ENCODE measurements at places on chromosomes 11 and 22.
A peak's percentile ranks its signal among the peaks of the same experiment; 100 is the strongest.

DNA sequence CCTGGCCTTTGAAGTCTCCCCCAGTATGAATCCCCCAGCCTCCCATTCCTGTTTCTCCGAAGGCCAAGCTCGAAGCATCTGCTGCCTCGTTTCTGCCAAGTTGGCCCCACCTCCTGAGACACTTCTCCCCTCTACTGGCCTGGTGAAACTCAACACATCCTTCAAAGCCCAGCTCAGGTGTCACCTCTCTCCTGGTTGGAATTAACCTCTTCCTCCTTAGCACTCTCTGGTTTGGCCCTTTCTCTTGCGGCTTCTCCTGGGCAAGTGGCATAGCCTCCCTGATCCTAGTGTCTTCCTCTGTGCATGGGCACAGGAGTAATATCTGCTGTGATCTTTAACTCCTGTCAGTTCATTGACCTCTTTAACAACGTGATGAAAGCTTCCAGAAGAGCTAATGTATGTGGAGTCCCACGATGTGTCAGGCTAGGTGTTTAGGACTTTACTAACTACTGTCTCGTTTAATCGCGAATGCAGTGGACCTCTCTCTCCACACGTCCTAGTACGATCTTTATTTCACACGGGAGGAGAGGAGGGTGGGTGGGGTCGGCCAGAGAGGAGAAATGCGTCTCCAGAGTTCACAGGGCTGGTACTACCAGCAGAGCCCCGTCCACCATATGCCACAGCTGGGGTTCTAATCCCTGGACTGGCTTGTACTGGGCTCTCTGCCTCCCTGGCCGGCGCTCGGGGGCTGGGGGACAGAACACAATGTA is 826 bp upstream of the PTPRJ start:
- no peak for DNase-seq

DNA sequence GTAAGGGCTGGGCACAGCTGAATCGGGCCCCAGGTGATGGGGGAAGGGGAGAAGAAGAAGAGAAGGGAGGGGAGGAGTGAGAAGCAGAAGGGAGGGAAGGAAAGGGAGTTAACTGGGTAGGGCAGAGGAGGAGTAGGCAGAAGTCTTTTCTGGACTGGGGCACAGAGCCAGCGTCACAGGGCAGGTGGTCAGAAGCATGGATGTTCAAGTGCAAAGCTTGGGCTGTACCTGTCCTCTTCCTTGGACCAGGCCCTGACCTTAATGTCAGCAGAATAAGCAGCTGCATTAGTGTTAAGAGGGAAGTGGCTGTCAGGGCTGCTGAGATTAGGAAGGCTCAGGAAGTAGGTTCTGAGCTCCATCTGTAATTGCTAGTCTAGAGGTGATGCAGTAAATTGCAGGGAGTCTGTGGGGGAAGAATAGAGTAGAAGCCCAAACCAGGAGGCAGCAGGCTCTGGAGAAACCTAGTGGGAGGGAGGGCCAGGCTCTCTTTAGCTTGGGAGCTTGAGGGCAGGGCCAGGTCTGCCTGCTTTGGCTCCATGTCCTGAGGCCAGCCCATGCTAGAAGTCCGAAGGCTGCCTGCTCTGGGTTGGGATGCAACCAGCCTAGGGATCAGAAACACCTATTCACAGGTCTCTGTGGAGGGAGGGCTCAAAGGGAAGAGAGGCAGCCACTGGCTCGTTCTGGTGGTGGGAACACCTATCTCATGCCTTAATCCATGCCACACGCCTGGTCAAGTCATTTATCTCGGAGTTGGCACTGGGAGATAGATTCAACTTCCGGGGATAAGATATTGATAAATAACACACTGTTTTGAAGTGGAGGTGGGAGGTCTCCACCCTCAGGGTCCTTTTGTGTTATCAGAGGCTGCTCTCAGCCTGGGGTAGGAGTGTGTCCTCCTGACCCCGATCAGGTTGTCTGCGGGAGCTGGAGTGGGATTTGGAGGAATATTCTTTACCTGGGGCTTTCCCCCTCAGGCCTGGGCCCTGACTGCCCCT is 1.7 kb upstream of the UCP3 start:
- no peak for DNase-seq

DNA sequence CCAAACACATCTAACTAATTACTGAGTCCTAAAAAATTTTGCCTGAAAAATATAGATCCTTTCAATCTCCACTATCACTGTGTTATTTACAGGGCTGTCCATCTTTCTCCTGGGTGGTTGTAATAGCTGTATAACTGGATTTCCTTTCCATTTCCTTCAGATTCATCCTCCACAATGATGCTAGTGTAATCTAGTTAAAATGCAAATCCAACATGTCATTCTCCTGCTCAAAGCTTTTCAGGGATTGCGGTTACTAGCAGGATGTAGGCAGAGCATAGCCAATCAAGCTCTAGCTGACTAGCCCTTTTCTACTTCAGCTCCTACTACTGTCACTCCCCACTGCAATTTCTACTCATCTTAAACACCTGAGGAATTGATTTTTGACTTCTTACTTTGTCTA is 283.0 kb downstream of the RAB38 start:
- no peak for DNase-seq

DNA sequence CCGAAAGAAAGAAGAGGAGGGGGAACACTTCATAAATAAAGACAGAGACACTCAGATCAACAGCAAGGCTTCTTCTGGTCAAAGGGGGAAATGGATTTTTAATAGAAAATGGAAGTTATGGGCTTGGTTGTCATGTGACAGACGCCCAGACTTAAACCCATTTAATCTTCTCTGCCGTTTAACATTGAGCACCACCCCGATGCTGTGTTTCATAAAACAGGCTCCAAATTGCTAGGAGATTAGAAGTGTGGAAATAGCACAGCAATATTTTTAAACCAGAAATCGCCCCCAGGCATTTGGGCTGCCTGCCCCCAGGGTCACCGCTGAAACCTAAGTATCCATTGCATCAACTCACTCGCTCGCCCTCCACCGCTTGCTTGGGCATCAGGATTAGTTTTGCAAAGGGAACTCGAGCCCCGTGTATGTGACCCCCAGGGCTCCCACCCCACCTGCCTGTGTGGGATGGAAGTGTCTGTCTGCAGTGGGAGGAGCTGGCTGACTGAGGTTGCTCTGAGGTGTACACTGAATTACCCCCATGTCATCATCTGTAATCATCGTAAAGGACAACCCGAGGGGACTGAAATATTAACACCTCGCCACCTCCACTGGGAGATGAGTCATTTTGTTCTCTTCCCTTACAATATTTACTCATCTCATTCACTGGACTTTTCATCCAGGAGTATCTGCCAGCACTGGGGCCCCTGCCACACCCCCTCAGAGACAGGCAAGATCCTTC is 10.7 kb downstream of the DSCAML1 start:
- DNase-seq = no peak

DNA sequence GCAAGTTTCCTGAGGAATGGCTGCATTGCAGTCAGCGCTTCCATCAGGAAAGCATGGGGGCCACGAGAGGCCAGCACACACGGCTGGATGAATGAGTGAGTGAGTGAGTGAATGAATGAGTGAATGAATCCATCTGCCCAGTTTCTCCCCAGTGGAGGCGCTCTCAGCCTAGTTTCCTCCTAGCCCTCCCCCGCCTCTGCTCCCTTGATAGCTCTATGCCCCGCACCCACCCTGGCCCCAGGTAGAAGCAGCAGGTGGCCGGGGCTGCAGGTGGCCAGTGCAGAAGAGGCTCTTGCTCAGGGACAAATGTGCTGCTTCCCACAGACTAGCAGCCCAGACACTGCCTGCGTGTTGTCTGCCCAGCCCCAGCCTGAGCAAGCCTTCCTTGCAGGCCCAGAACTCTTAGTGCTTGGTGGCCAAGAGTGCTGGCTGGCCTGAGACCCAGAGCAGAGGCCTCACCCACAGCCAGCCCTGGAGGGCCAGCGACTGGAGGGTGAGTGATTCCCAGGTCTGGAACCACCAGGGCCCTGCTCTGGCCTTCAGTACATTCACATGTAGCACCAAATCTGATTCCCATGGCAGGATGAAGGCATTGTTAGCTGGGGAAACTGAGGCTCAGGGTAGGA is 31.1 kb upstream of the PDGFB start:
- DNase-seq = no peak

DNA sequence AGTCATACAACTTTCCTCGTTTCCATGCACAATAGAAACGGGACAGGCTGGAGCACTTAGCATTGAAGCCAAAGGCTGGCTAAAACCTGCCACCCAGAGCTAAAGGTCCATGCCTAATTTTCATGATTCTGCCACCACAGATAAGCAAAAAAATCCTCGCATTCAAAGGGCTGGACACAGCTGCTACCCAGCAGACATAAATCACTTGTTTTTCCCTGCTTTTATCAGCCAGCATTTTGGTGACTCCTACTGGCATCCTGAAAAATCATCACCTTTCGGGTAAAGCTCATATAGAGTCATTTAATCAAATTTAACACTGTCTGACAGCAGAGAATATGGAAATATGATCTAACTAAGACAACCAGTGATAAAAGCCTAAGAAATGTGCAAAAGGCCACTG is 37.9 kb downstream of the ALG9 start:
- DNase-seq = no peak

- DNase-seq = no peak
Observed at GRCh38 chr11:107268977-107269376, 188.6 kb downstream of the CWF19L2 start.

DNA sequence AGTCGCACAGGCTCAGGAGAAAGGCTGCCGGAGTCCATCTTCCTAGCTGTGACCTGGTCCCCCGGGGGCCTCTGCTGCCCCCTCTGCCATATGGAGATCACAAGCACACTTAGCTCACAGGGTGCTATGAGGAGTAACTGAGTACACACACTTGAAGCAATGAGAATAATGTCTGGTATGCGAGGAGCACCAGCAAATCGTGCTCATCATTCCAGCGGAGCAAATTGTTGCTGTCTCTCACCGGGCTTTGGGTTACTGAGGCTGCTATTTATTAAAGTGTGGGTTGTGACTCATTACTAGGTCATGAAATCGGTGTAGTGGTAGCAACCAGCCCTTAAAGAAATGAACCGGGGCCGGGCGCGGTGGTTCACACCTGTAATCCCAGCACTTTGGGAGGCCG is 48.1 kb upstream of the EIF3D start:
- peak; percentile 75 for DNase-seq

GRCh38 chr11:94910779-94911178 is 62.6 kb downstream of the CWC15 start:
- DNase-seq = no peak

GRCh38 chr11:78641541-78641940 is 66.9 kb upstream of the NARS2 start:
- DNase-seq = no peak

- DNase-seq = no peak
Observed at GRCh38 chr22:23609983-23610781, 21.9 kb downstream of the DRICH1 start.

DNA sequence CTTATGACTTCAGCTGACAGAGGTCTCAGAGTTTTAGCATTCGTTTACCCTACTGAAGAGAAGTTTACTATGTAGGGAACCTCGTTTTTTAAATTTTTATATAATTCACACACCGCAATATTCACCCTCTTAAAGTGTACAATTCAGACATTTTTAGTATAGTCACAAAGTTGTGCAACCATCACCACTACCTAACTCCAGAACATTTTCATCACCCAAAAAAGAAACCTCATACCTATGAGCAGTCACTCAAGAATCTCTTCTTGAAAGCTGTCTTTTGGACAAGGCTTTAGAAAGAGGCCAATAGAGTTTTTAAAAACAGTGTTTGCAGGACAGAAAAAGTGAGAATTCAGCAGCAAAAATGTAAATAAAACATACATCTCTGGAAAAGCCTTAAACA is 39.5 kb upstream of the CLNS1A start:
- DNase-seq = no peak

DNA sequence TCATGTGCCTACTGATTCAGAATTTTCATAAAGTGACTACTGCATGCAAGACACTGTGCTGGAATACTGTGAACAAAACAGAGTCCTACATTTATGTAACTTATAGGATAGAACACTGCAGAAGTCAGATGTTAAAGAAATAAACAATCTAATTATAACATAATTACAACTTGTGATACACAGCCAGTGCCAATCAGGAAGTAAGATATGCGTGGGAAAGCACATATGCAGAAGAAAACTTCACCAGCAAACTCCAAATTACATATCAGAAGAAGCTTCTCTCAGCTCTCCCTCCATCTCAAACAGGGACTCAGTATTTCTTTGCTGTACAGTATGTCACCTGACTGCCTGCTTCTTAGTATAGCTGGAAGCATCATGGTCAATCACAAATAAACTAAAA is 37.4 kb downstream of the PAK1 start:
- no peak for DNase-seq

DNA sequence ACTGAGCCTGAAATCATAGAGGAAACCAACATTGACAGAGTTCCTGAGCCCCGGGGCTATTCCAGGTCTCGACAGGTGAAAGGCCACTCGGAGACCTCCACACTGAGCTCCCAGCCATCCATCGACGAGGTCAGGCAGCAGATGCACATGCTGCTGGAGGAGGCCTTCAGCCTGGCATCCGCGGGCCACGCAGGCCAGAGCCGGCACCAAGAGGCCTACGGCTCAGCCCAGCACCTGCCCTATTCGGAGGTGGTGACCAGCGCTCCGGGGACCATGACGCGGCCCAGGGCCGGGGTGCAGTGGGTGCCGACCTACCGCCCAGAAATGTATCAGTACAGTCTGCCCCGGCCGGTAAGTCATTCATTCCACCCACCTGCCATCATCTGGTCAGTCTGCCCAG is 54.9 kb downstream of the C11orf91 start:
- no peak for DNase-seq

GRCh38 chr11:8011981-8012444 is 24.9 kb downstream of the EIF3F start:
- peak; percentile 59 for DNase-seq

- DNase-seq = no peak
Observed at GRCh38 chr11:70124321-70125000, 46.3 kb downstream of the ANO1 start.

- DNase-seq = no peak
Observed at GRCh38 chr11:73872749-73873357, 3.8 kb downstream of the COA4 start.

- no peak for DNase-seq
Observed at GRCh38 chr11:44524751-44525201, 40.7 kb upstream of the CD82 start.

DNA sequence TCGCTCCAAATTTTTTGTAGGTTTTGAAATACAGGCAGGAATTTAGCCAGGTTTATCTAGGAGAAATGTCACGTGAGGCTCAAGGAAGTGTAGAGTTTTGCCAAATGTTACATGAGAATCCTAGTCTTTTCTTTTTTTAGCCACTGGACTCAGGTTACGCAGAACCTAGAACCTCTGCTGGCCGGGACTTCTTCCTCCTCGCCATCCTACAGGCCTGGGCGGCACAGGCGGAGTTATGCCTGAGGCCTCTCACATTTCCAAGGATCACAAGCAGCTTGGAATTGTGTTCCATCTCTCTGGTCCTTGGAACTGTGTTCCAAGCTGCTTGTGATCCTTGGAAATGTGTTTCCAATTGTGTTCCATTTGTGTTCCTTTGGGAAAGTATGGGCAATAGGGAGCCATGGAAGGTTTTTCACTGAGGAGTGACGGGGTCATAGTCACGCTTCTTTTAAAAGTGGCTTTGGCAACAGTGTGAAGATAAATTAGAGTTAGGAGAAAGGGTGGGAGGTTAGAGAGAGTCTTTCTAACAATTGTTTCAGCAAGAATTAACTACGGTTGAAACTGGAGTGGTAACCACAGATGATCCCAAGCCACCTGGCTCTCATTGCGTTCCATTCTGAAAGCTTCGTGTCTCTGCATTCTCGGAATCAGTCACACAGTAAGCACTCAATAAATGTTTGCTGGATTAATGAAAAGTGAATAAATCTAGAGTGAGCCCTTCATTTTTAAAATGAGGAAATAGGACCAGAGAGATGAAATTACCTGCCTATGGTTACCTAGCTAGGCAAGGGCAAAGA is 12.5 kb upstream of the POU2AF1 start:
- DNase-seq = no peak
